ENCODE measurements at places on chromosomes 16 and 17.

DNA sequence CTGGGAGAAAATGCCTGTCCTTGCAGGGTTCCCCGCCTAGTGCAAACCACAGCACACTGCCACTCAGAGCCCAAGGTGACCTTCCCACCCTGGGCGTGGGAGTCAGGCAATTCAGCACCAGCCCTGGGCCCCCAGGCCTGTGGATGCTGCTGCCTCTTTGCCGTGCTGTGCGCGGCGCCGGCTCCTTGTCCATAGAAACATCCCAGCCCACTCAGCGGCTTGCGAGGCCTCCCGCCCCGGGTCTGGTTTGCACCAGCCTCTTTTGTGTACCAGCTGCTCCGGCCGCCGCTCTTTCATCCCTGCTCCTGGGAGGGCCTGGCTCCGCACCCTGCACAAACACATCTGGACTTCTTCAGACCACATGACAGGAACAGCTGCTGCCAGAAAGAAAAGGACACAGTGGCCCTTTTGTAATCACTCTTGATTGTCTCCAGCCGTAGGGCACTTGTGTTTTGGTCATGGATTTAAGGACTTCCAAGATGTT lies 75.4 kb upstream of the SDK2 start:
- peak; percentile 98 for DNase-seq

- no peak for DNase-seq
Measured at GRCh38 chr17:46853896-46854444, 2.6 kb downstream of the WNT9B start.

- peak; percentile 56 for DNase-seq
Measured at GRCh38 chr17:56441308-56441707, 152.2 kb upstream of the NOG start.

- no peak for DNase-seq
Measured at GRCh38 chr17:73757420-73757819, 113.2 kb upstream of the SDK2 start.

DNA sequence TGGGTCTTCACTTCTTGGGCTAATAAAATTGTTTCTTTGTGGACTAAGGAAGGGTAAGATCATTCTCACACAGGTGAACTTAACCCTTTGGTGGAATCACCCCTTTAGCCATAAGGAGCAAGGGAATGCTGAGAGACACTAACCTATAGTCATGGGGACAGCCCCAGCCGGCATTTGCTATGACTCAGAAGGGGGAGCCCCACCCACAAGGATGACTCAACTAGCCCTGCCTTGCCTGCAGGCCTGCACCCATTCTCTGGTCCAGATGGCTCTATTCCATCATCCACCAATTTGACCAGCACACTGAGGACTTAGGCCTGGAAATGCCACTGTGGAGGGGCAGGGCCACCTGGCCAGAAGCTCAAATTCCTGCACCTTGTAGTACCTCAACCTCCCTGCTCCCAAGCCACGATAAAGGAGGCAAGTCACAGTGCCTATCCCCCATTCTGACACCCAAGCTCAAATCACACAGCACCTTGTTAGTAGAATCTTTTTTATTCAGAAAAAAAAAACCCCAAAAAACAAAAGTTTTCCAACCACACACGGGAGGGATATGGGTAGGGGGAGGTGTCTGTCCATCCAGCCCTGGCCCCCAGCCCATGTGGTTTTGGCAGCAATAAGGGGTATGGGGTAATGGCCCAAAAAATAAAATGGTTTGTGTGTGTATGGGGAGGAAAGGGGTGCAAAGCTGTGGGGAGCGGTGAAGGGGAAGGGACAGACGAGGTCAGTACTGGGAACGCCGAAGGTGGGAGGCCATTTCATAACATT lies 3.0 kb downstream of the PFN1 start:
- peak; percentile 81 for DNase-seq

- no peak for DNase-seq
Measured at GRCh38 chr16:58882292-58882691, 148.2 kb upstream of the GOT2 start.

DNA sequence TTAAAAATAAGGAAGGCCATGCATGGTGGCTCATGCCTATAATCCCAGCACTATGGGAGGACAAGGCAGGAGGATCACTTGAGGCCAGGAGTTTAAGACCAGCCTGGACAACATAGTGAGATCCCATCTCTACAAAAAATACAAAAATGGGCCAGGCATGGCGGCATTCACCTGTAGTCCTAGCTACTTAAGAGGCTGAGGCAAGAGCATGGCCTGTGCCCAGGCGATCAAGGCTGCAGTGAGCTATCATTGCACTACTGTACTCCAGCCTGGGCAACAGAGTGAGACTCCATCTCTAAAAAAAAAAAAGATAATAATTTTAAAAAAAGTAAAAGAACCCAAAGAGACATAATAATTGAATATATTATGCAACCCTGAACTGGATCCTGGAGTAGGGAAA lies 83.6 kb upstream of the ZNF423 start:
- no peak for DNase-seq

- DNase-seq: peak; percentile 83
Measured at GRCh38 chr17:51121620-51122472, 1.2 kb upstream of the SPAG9 start.

GRCh38 chr17:4782652-4783051 lies 3.5 kb downstream of the VMO1 start:
- no peak for DNase-seq

DNA sequence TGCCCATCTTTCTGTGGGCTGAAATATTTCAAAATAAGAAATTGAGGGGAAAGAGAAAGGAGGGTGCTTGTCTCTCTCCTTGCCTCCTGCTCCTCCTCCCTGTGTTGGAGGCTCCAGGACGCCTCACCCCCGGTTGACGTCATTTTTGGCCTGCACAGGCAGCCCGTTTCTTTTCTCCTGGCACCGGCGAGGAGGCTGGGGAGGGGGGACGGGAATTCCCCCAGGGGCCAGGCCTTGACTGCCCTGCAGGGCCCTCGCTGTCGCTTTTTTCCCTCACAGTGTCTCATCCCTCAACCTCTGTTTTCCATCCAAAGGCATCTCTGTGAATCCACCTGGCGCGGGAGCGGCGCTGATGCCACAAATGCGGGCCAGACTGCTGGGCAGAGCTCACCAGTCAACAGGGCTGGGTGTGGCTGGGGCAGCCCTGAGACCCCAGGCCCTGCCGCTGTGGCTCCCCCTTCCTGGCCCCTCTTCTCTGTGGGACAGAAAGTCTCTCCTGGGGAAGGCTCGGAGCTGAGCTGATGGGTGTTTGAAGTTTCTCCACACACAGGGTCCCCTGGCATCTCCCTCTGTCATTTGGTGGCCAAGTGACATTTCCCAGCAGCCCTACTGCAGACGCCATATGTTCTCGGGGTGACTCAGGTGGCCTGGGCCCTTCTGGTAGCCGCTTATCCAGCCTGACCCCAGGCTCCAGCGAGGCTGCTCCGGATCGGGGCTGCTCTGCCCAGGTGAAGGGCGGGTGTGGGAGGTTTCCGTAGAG lies 16.0 kb downstream of the CENPX start:
- DNase-seq: no peak

- no peak for DNase-seq
Measured at GRCh38 chr16:2981899-2982250, 1.6 kb upstream of the PKMYT1 start.

DNA sequence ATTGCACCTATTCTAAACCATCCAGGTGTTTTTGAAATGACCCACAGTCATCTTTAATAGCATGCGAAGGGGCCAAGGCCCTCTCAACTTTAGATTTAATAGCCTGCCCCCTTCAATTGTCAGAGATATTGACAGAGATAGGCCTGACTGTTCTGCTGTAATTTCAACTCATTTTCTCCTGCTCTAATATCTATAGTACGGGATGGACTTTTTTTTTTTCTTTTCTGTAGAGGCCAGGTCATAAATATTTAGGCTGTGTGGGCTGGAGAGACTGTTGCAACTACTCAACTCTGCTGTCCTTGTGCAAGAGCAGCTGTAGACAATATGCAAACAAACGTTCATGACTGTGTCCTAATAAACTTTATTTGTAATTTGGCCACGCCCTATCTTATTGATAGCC lies 24.7 kb upstream of the KRT20 start:
- no peak for DNase-seq

DNA sequence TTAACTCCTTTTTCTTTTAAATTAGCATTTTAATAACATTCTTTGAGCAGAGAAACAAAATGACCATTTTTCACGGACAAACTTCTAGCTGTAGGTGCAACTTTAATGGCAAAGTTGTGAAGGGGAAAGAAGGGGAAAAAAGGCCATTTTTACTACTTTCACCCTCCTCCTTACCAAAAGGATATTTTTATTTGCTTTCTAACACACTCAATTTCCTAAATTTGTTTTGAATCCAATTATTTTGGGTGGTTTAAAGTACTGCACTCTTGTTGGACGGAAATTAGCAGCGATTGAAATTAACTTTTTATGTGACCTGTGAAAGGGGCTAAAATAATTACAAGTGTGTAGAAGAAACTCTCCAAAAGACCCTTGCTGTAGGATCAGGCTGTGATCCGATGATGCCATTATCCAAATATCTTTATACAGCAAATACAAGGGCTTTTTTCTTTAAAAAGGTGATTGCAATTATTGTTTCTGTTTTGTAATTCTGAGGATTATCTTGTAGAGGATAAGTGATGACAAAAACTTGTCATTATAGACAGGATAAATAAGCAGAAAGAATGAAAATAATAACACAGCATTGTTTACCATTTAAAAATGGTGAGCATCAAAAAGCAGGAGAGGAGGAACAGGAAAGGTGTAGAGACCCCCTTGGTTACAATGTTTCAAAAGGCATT lies 42.4 kb downstream of the SNX11 start:
- no peak for DNase-seq

GRCh38 chr16:73172973-73173709 lies 125.2 kb upstream of the ZFHX3 start:
- DNase-seq: no peak

DNA sequence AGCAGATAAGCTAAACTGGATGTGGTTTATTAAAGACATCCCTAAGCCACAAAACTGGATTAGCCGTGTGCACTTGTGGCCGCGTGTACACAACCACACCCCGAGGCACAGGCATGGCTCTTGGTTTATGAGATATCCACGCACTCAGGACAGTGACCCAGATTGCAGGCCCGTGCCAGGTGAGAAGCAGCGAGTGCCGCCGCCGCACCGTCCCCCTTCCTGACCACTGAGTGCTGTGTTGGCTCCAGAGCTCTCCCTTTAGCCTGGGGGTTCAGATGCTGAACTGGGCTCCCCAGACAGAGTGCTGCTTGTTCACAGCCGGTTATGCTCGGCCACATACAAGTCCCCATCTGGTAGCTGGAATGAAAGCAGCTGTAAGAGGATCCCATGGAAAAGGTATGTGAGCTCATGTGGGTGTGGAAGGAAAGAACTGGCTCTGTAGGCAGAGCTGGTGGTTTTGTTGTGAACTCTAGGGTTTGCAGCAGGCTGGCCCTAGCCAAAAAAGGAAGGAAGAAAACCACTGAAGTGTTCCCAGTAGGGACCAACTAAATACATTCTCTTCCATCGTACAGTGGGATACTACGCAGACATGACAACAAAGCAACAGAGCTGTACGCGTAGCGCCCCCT lies 29.5 kb downstream of the KNOP1 start:
- no peak for DNase-seq

- DNase-seq: no peak
Measured at GRCh38 chr16:50762241-50762640, 20.4 kb downstream of the CYLD start.

DNA sequence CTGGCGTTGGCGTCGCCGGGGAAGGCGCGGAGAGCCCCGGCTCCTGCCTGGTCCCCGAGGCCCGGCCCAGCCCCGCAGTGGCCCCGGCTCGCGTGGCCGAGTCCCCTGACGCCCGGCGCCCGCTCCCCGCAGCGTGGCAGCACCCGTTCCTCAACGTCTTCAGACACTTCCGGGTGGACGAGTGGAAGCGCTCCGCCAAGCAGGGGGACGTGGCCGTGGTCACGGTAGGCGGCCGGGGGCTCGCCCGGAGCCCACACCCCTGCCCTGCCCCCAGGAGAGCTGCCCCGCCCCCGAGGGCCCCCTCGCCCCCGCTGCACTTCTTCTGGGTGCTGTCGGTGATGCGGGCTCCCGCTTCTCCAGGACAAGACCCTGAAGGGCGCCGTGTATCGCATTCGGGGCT lies 466 bp downstream of the WDR90 start:
- no peak for DNase-seq

DNA sequence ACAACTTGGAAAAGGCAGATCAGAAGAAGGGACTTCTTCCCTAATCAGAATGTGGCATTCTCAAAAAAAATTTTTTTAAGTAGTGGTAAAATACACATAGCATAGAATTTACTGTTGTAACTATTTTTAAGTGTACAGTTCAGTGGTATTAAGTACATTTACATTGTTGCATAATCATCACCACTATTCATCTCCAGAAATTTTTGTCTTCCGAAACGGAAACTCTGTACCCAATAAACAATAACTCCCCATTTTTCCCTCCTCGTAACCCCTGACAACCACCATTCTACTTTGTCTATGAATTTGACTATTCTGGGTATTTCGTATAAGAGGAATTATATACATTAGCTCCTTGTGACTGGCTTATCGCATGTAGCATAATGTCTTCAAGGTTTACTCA lies 18.9 kb downstream of the METTL9 start:
- no peak for DNase-seq

DNA sequence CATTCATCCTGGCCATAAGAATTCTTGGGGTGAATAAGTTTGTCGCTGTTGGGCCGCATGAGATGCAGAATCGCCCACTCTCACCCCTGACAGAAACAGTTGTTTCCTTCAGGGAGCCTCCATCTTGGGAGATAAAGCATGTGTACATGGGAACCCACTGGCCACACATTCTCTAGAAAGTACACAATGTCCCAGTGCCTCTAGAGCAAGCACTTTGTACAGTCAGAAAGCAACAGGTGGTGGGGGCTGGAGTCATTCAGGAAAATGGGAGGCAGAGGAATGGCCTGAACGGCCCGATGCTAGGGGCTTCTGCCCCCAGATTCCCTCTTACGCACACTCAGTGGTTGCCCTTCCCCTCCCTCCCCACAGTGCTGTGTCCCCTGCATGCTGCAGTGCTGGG lies 16.1 kb downstream of the ACE start:
- DNase-seq: no peak

GRCh38 chr17:79331492-79331891 lies 256.9 kb downstream of the ENGASE start:
- no peak for DNase-seq

GRCh38 chr17:6753546-6753945 lies 2.3 kb upstream of the XAF1 start:
- DNase-seq: no peak

- peak; percentile 70 for DNase-seq
Measured at GRCh38 chr16:13997933-13998332, 73.2 kb upstream of the MRTFB start.

DNA sequence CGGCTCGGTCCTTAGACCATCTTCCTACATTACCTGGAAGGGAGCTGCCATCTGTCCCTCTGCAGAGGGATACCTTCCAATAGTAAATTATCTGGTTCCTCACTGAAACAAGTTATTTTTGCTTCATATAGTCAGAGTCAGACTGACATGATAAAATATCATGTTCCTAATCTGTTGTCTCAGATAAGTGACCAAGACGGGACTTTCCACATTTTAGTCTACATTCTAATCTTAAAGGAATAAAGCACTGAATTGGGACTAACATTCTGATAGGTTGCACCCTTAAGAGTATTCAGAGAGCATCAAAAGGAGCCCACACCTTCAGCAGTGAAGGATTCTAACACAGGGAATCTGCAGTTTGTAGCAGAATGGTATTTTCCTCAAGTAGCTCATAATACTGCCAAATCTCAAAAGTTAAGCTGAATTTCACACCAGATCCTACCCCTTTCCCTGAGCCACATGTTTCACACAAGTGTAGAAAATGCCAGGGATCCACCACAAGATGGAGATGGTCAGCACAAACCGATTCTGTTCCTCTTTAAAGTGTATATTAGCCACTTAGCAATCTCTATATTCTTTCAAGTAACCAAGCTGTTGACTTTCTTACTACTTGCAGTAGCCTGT lies 13.4 kb downstream of the GINS2 start:
- no peak for DNase-seq

- peak; percentile 82 for DNase-seq
Measured at GRCh38 chr17:28953444-28954118, 2.3 kb upstream of the PHF12 start.

Measured in SJCRH30 (cell line).